RWPE1 (cell line): ENCODE measurements at places on chromosomes 12 and 14.

DNA sequence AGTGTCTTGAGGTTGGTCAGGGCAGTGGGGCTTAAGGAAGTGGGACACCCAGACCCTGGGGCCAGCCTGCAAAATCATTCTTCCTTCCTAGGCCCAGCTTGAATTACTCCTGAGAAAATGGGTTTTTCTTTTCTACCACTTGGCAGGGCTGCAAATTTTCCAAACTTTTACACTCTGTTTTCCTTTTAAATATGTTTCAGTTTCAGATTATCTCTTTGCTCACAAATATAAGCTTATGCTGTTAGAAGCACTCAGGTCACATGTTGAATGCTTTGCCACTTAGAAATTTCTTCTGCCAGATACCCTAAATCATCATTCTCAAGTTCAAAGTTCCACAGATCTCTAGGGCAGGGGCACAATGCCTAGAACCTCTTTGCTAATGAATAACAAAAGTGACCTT, 2.9 kb upstream of the LGR5 start:
- no peak for DNase-seq

DNA sequence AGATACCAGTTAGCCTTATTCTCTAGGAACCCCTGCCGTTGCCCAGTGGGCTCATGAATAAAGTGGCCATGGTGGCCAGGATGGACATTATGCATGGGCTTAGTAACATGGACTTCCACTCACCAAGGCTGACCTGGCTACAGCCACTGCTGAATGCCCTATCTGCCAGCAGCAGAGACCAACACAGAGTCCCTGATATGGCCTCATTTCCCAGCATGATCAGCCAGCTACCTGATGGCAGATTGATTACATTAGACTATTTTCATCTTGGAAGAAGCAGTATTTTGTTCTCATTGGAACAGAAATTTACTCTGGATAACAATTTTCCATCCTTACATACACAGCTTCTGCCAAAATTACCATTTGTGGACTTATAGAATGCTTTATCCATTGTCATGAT, 16.2 kb upstream of the LPCAT3 start:
- DNase-seq = no peak

- peak; percentile 19 for DNase-seq
These were observed 81.6 kb downstream of the LLPH start for GRCh38 chr12:66048835-66049537.

- DNase-seq = no peak
These were observed 32.0 kb downstream of the SSH1 start for GRCh38 chr12:108825201-108825950.

- peak; percentile 96 for DNase-seq
These were observed 11.2 kb upstream of the PYGL start for GRCh38 chr14:50955373-50956043.

- no peak for DNase-seq
These were observed 531.6 kb upstream of the TBX3 start for GRCh38 chr12:115215544-115215943.

GRCh38 chr12:16158050-16158449, 119.4 kb downstream of the SLC15A5 start:
- no peak for DNase-seq

- DNase-seq = no peak
These were observed 63.1 kb downstream of the C14orf132 start for GRCh38 chr14:96102081-96102856.

- DNase-seq = no peak
These were observed 513 bp downstream of the BCAT1 start for GRCh38 chr12:24948420-24948756.

- no peak for DNase-seq
These were observed 1.6 kb downstream of the SLC48A1 start for GRCh38 chr12:47774663-47775062.

DNA sequence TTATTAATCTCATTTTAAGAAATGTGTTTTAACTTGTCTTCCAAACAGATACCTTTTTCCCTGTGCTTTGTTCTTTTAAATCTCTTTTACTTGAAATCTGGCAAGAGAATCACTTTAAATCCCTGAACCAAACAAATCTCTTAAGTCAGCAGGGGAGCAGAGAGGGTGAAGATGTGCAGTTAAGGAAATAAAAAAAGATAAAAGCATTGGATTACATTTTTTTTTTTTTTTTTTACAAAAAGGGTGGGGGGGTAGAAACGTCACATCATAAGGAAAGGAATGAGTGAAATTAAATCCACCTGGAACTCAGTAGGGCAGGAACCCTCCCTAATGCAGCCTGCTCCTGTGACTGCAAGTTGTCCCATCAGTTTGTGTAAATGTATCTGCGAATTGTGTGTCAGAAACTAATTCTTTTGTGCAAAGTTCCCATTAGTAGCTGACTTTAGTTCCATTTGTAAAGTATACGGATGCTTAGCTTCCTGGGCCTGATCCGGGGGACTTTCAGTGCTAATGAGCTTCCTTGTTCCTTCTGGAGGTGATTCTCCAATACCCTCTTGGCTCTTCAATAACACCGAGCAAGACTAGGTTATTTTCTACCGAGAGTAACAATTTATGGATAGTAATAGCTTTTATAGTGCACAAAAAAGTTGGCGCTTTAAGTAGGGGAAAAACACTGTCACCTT, 1.5 kb downstream of the TTC6 start:
- DNase-seq = no peak

- peak; percentile 69 for DNase-seq
These were observed 1.8 kb upstream of the RCOR1 start for GRCh38 chr14:102590667-102591099.

GRCh38 chr12:17975239-17975638, 114.8 kb downstream of the RERGL start:
- DNase-seq = no peak

GRCh38 chr12:49665384-49665783, 41.8 kb downstream of the FMNL3 start:
- no peak for DNase-seq

DNA sequence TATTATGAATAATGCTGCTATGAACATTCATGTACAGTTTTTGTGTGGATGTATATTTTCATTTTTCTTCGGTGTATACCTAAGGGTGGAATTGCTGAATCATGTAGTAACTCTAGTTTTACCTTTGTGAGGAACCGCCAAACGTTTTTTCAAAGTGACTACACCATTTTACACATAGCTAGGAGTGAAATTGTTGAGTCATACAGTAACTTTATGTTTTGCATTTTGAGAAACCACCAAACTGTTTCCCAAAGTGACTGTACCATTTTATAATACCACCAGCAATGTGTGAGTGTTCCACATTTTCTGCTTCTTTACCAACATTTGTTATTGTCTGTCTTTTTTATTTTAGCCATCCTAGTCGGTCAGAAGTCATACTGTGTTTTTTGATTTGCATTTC, 3.1 kb upstream of the TPH2 start:
- DNase-seq = no peak

DNA sequence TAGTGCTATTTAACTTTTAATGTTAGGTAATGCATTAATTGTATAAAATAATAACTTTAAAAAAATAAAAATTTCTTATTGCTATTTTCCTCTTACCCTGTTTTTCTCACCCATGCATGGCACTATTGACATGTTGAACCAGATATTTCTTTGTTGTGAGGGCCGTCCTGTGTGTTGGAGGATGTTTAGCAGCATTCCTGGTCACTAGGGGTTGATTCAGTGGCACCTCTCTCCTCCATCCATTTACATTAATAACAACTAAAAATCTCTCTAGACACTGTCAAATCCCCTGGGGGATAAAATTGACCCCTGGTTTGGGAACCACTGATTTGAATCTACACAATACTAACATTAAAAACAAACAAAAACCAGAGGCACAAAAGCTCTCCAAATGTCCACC, 147.5 kb upstream of the MIS18BP1 start:
- no peak for DNase-seq

GRCh38 chr12:1553987-1554982, 40.1 kb downstream of the FBXL14 start:
- no peak for DNase-seq

DNA sequence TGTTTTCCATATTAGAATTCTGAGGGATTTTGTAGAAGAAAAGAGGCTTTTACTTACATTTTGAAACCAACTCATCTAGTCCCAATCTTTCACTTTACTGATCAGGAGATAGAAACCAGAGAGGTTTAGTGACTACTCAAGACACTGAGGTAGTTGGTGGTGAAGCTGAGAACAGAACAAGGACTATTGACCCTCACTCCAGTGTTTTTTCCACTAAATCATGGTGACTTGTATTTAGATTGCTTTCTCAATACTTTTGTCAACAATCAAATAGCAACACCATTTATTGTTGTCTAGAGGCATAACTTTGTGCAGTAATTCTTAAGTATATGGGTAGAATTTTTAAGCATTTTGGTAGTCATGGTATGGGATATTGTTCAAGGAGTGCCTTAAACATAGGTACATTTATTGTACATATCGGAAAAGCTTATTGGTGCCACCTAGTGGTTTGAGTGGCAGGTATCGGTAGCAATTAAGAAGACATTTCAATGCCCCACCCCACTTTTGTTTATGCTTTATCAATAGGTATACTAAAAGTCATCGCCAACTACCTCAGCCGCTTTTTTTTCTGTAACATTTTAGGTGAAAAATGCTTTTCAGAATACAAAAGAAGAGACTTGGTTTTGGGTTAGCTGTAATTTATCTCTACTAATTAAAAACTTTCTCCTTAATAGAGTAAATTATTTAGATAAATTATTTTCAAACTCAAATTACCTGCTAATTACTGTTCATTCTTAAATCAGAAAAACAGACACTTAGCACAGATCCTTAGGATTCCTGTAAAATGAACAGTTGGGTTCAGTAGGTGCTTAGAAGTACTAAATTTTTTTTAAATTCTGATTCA, 47.3 kb upstream of the PAWR start:
- DNase-seq = peak; percentile 75

DNA sequence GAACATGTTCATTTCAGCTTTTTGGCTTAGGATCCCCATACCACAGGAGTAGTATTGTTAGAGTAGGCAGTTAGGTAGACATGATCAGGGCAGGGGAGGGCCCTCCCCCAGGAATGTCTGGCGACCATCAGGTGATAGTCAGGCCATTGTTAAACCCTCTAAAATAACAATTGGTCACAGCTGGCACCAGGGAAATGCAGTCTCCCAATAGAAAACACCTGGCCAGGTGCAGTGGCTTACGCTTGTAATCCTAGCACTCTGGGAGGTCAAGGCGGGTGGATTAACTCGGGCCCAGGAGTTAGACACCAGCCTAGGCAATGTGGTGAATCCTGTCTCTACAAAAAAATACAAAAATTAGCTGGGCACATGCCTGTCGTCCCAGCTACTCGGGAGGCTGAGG, 187.1 kb downstream of the MON2 start:
- DNase-seq = no peak

DNA sequence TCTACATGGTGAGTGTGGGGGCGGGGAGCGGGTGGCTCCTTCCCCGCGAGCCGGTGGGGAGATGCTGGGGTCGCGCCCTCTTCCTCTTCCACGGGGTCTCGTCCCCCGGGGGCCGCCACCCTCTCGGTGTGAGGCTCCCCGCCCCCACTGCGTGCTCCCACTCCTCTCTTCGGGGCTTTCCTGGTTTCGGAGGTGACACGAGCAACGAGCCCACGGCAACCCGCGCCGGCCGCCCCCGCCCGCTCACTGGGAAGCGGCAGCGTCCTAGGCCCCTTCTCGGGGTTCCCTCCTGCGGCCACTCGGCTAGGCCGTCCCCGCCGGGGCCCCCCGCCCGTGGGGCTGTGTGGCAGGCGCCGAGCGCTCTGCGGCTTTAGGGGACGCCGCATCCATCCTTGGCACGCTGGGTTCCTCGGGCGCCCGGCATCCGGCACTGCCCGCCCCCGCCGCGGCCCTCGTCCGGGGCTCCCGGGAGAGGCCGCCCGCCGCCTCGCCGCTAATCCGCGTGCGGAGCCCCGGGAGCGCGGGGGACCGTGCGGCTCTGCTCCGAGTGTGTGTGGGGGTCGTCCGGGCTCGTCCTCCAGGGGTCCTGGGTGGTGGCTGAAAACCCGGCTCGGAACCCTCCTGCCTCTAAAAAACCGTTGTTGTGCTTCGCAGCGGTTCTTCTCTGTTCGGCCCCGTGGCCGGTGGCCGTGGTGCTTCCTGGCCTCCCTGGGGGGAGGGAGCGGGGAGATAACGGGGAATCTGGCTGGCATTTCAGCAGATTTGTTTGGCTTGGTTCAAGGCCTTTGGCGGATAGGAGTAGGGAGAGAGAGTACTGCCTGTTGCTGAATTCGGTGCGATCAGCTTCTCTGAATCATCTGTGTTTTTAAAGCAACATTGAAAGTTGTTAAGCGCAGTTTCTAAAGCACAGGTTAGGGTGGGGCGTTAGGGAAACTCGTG, 1.0 kb downstream of the PCNX1 start:
- peak; percentile 33 for DNase-seq

DNA sequence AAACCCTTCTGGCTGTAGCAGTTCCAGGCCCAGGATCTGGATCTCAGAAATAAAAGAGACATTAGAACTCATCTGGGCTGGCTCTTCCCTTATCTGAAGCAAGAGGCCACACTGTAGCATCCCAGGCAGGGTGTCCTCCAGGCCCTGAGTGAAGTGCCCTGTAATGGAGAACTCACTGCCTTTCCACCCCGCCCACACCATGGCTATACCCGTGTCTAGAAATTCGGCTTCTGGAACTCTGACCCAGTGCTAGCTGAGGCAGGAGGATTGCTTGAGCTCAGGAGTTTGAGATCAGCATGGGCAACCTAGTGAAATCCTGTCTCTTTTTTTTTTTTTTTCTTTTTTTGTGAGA, 23.5 kb upstream of the PLEKHG3 start:
- no peak for DNase-seq
